Eye (tissue), 1 donor: ENCODE measurements at places on chromosomes 7 and 10.

GRCh38 chr10:111956841-111957240 is 226.7 kb downstream of the GPAM start:
- DNase-seq: no peak

GRCh38 chr7:124275411-124275810 is 242.5 kb upstream of the TMEM229A start:
- peak; percentile 12 for DNase-seq

- DNase-seq: no peak
These were observed 13.1 kb downstream of the PODXL start for GRCh38 chr7:131543298-131543697.

DNA sequence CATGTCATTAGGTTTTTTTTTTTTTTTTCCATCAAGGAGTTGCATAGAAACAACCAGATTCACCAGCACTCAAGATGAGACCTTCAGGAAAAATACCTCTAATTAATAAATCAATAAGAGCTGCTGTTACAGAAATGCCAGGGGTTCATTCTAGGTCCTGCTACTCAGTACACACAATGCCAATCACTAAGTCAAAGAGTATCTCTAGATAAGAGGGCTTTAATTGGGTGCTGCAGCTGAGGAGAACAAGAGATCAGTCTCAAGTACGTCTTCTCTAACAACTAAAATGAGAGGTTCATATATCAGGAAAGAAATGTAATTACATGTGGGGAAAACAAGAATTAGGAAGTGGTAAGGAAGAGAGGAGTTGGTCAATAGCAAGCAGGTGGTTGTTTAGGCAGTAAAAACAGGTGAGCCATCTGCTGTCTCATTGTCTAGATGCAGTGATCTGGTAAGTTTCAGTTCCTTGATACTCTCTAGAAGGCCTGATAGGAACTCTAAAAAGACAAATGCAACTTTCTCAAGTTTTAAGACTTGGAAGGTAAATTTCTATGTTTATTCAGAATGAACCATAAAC is 272.9 kb upstream of the ZWINT start:
- no peak for DNase-seq

- no peak for DNase-seq
These were observed 13.6 kb upstream of the C10orf120 start for GRCh38 chr10:122713091-122713885.

DNA sequence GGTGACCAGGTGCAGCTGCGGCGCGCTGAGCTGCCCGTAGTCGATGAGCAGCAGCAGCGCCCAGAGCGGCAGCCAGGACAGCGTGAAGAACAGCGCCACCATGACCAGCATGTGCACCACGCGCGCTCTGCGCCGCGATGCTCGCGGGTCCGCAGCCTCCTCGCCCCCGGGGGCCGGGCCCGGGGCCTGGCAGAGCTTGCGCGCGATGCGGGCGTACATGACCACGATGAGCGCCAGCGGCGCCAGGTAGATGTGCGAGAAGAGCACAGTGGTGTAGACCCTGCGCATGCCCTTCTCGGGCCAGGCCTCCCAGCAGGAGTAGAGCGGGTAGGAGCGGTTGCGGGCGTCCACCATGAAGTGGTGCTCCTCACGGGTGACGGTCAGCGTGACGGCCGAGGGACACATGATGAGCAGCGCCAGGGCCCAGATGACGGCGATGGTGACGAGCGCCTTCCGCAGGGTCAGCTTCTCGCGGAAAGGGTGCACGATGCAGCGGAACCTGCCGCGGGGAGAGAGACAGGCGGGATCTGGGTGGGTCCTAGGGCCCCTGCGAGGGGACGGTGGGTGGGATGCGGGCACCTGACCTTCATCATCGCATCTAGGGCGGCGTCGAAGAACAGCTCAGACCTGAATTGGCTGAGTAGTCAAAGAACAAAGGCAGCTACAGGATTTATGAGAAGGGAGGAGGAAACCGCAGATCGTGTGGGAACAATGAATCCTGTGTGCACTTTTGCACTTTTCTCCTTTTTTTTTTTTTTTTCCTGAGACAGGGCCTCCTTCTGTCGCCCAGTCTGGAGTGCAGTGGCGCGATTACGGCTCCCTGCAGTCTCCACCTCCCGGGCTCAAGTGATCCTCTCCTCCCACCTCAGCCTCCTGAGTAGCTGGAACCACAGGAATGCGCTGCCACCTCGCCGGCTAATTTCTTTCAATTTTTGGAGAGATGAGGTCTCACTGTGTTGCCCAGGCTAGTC is 22.4 kb upstream of the PPA1 start:
- peak; percentile 59 for DNase-seq

DNA sequence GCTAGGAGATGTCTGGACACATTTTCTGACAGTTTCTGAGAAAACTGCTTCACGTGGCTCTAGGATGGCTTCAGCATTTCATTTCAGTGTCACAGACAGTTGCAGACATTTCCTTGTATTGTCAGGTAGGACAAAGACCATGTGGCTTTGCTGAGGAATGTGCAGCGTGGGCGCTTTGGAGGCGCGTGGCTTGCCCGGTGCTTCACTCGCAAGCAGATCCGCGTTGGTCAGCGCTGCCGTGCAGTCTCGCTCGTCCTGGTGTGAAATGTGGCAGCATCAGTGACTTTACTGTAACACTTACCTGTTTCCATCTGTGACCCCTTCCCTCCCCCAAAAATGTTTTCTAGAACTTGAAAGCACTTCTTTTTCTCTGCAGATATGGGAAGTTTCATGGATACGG is 340.5 kb downstream of the SDK1 start:
- no peak for DNase-seq

DNA sequence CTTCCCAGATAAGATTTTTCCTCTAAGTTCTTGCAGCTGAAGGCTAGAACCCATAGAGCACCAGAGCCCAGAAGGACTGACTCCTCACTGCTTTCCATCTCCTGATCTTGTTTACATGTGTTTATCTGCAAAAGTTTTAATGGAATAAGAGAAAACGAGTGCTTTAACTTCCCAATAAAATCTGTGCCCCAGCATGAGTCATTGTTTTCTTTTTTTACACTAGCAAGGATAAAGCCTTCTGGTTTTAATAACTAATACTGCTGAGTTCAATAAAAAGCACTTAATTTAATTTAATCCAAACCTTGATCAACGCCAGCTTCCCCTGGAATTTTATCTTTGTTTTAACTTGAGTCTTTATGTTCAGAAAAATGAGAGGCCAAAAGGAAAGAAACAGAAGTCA is 227.6 kb downstream of the HPSE2 start:
- DNase-seq: peak; percentile 48

DNA sequence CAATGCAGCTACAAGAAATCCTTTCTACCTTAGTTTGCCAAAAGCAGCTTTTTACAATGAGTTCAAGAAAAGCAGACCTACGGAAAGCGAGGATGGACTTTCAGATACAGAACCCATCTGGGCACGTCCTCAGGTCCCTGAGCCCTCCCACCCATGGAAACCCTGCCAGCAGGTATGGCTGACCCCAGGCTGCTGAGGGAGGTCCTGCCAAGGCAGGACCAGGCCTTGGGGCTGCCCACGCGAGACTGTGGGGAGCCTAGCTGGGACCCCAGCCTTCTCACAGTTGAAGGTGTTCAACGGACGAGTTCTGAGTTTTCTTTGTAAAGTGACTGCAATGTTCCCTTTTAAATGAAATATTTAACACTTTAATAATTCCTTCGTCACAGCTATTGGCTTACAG is 245.0 kb downstream of the MGMT start:
- no peak for DNase-seq

DNA sequence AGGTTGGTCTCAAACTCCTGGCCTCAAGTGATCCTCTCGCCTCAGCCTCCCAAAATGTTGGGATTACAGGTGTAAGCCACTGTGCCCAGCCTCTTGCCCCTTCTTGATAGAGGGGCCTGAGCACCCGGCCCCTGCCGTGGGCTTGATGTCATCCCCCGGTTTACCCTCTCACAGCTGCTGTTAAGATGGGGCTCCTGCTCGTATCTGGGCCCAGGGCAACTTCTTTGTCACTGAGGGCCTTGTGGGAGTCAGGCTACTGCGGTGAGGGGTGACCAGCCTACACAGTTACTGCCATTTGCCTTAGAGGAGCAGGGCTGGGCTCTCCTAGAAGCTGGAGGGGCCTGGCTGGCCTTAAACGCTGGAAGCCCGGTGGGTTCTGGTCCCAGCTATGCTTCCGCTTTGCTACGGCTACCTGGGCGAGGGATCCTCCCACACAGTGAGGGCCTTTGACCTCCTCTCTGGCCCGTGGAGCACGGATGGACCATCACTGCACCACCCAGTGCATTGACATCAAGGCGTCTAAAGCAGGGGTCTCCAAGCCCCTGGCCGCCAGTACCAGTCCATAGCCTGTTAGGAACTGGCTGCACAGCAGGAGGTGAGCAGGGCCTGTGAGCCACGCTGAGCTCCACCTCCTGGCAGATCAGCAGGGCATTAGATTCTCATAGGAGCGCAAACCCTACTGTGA is 1.1 kb upstream of the TMEM130 start:
- DNase-seq: no peak

- peak; percentile 4 for DNase-seq
These were observed 68.4 kb downstream of the ABCC2 start for GRCh38 chr10:99850767-99851340.

GRCh38 chr7:72805526-72806494 is 22.2 kb downstream of the TYW1B start:
- no peak for DNase-seq

- no peak for DNase-seq
These were observed 67.6 kb upstream of the CAV2 start for GRCh38 chr7:116431787-116432526.

- no peak for DNase-seq
These were observed 141.7 kb upstream of the SEMA3D start for GRCh38 chr7:85328456-85328998.
